ENCODE measurements at places on chromosomes 3 and 15.

DNA sequence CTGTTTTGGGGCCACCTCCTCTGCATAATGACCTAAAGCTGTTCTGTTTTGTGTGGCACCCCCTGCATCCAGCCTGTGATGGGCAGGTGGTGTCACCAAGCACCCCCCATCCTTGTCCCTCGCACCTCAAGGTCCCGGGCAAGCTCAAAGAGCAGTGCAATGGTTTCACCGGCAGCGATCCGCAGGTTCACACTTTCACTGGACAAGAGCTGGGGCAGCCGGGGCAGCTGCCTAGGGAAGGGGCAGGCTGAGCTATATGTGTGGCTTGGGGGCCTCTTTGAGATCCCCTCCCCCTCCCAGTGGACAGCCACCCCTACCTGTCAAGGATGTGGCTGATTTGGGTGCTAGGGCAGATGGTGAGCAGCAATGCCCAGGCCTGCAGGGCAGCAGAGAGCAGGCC, 3.1 kb downstream of the IFRD2 start:
- DNase-seq, result no peak

DNA sequence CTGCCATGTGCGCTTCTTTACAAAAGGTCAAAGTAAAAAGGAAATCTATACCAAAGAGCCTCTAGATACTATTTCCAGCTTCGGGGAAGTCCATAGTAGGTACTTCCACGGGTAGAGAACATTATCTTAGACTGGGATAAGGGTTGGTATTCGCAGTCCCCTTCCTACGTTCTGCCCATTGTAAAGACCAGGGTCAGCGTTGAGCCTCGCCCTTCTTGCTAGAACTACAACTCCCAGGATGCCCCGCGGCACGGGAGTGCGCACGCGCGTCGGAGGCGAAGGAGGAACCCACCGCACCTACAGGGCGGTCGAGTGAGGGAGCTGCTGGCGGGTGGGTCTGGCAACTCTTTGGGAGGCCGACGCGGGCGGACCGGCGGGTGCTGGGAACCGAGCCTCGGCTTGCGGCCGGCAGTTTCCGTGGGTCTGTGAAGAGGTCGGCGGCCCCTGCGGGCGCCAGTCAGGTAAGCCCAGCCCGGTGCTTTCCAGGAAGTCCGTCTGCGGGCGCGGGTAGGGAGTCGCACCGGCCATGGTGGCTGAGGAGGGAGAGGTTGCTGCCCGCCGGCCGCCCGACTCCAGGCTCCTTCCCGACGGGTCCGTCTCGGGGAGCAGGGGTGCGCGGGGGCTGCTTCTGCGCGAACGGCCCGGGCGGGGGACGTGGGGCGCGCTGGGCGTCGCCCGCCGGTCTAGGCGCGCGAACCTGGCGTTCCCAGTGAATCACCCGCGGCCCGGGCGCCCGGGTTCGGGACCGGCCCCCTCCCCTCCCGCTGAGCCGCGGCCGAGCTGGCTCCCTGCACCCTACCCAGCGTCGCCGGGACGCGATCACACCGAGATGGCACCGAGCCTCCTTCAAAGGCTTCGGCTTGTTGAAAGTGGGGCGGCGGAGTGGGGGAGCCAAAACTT, at the start of gene TMOD3:
TSS of gene TMOD3 (plus strand) at position 278 of the 900 bp plus-strand sequence. CDS start 33,232 bp downstream, outside the sequence.
- peak; percentile 96 for DNase-seq

GRCh38 chr3:188904670-188905069, 267.1 kb upstream of the TPRG1 start:
- DNase-seq, result peak; percentile 28

- DNase-seq, result peak; percentile 20
Measured at GRCh38 chr3:100737334-100737733, 28.0 kb downstream of the TFG start.

DNA sequence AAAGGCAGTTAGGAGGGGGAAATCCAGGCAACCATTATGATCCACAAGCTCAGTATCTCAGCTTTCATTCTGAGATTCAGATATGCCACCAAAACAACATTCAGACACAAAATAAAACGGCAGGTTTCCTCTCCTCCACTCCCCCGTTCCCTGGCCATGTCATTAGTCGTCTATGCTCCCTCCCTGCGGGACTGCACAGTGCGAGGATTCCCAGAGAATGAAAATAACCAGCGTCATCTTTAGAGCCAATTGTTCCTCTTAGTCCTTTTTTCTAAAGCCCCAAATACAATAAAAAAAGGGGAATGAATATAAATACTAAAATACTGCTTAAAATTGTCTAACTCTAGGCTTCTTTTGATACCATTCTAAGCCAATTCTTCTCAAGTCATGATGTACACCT, 7.8 kb upstream of the SLCO3A1 start:
- DNase-seq, result no peak

DNA sequence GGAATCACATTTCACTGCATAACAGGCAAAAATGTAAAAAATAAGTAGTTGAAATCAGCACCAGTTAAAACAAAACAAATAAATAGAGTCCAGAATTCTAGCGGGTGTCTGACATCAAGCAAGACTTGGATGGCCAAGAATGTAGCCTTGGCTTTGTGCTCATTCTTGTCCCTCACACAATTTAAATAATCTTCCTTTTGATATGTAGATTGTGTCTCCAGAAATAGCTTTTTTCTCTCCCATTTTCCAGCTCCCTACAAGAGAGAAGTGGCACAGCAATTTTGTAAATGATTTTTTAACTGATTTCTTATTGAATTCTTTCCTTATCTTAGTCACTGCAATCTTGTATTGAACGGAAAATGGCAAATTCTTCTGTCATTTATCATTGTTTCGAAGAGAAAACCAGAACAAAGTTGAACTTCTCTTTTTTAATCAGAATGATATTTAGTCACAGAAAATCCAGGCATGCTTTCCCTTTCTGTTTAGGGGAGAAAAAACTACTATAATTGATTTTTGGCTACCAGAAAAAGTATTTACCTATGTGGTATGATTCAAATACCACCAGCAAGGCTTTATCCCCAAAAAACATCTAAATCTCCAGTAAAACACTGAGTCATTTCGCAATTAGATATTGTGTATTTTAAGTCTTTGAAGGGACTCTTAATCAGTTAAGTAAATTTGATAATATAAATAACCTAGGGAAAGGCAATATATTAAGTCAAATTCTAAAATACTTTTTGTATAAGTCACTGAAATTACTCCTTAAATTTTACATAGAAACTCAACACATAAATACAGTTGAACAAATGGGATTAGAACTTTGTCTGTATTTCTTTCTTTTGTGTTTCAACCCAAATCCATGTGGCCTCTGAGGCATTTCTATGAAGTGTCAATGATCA, 481.7 kb downstream of the GBE1 start:
- no peak for DNase-seq

- DNase-seq, result no peak
Measured at GRCh38 chr3:107651782-107652181, 129.0 kb downstream of the BBX start.

DNA sequence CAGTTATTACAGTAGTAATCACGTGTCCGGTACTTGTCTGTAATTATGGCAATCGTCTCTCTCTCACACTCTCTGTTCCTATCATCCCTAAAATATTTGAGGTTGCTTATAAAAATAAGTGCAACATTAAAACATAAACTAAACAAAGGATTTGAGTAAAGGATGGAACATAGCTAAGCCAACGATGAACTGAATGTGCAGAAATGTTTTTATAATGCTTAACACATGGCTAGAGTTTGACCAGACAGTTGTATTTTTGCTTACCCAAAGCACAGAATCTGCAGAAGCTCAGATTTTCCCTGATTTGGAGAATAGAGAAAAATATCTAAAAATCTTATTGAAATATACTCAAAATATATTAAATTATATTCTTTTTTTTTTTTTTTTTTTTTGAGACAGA, 1030.9 kb downstream of the NAALADL2 start:
- DNase-seq, result no peak

GRCh38 chr3:127684871-127685707, 12.3 kb downstream of the ABTB1 start:
- DNase-seq, result no peak

GRCh38 chr3:185981621-185982020, 43.8 kb upstream of the TRA2B start:
- DNase-seq, result no peak

- peak; percentile 98 for DNase-seq
Measured at GRCh38 chr3:57959423-57960173, 48.6 kb upstream of the FLNB start.

DNA sequence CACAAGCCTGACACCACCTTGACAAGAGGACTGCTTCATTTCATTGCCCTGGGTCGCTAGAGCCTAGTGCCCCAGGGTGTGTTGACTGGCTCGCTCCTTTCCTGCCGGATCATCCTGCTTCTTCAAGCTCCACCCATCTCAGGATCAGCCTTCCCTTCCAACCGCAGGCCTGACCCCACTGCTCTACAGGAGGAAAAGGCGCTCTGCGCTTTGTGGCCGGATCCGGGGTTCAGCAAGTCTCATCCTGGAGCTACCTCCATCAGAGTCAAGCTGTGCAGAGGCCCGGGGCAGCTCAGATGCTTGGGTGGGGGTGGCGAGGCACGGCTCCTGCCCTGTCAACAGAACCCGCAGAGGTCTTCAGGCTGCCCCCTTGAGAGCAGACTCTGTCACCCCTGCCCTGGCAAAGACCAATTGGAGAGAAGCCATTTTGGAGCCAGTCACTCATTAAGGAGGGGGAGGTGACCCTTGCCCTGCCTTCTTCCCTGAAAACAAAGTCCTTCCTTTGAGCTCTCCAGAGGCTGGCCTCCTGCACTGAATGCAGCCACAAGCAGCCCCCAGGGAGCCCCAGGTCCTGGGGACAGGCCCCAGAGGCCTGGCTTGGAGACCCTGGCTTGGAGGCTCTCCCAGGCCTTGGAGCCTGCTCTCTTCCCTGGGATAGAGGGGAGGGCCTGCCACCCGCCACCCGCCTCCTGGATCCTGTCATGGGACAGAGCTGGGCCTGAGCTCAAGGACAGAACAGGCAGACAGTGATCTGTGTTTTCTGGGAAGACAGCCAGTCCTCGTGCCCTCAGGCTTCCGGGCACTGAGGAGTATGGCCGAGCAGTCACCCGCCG, 80.3 kb downstream of the CPN2 start:
- DNase-seq, result peak; percentile 20

DNA sequence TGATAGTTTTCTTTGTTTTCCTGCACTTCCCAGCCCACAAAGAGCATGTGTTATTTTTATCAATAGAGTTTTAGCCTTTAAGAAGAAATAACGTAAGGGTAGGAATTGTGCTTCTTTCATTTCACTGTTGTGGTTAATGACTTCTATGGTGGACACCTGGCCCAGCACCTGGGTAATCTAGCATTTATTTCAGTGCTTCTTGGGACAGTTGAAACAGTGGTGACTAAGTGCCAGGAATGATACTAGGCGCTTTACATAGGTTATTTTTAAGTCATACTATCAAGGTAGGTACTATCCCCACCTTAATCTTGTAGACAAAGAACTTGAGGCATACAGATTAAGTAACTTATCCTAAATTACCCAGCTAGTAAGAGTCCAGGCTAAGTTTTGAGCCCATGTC, 243.8 kb downstream of the SOX2 start:
- no peak for DNase-seq

GRCh38 chr3:153087595-153088566, 74.1 kb upstream of the RAP2B start:
- no peak for DNase-seq

DNA sequence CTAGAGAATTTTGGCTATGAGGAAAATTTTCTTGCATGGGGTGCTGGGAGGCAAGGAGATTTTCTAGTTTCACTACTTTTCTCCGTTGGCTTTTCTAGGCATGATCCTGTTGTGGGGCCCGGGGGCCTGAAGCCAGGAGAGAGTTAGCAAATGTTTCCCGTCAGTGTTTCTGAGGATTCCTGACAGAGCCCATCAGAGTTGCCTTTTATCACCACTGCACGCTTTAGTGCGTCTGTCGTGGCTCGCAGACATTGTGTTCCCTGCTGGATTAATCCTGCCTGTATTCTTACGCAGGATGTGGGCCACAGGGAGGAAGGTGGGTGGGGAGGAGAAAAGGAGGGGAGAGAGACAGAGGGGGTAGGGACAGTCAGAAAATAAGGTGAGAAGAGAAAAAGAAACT, 18.1 kb upstream of the BOC start:
- no peak for DNase-seq

DNA sequence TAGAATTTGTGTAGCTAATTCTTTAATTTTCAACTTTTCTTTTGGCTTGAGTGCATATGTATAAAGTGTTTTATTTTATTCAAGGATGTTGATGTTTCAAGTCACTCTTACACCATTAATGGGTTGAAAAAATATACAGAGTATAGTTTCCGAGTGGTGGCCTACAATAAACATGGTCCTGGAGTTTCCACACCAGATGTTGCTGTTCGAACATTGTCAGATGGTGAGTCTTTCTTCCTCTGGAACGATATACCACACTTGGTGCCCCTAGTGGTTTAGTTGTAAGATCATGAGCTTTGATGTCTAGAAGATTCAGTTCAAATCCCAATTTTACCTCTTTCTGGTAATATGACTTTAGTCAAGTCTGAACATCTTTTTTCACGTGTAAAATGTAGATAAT, 119.3 kb downstream of the HCN4 start:
- no peak for DNase-seq

- peak; percentile 15 for DNase-seq
Measured at GRCh38 chr3:9384141-9384828, 13.1 kb upstream of the SETD5 start.

GRCh38 chr3:114151091-114151490, 27.8 kb downstream of the DRD3 start:
- no peak for DNase-seq

- peak; percentile 59 for DNase-seq
Measured at GRCh38 chr15:59180945-59181600, 25.6 kb upstream of the LDHAL6B start.

GRCh38 chr3:134824791-134825190, 29.7 kb downstream of the EPHB1 start:
- no peak for DNase-seq

DNA sequence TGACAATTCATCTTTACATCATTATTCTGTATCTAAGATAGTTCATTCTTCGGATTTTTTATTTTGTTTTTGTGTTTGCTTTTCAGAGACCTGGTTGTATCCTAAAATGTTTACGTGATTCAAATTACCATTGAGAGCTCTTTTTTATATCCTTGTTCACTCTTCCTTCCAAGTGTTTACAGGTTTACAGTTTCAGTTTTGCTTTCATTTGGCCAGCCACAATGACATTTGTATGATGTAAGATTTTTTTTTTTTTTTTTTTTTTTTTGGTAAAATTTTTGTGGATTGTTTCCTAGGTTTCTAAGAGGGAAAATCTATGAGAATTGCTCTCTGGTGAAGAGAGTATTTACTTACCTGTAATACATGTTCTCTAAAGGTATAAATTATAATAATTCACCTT, 55.0 kb downstream of the SETD5 start:
- peak; percentile 8 for DNase-seq

GRCh38 chr3:10928961-10929471, 63.5 kb upstream of the SLC6A1 start:
- no peak for DNase-seq

GRCh38 chr15:75508840-75509532, 57.5 kb upstream of the SIN3A start:
- DNase-seq, result peak; percentile 22

- DNase-seq, result no peak
Measured at GRCh38 chr3:52860424-52860768, 25.6 kb upstream of the MUSTN1 start.

DNA sequence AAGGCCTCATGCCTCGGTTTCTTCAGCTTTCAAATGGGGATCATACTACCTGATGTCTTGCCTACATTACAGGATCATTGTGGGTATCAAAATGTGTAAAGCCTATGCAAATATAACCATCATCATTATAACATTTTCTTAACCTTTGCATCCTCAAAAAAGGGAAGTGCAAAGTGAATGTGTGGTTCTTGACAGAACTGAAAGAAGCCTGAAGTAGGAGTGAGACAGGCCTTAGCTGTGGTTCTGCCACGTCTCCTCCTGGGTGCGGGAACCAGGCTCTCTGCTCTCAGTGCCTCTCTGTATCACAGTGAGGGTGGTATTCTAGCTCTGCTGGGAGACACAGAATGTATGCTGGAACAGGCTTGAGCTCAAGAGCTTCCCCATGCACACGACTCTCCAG, 316.9 kb upstream of the ICE2 start:
- DNase-seq, result peak; percentile 24
